Skin of body (tissue), 3 donors: ENCODE measurements at places on chromosomes 13 and 19. TPM values are rescaled to one million over a fixed set of nuclear protein-coding genes. Genes with fewer than 3 reads are reported as not detected.

- DNase-seq = no peak
These were observed 1.4 kb downstream of the ZNF699 start for GRCh38 chr19:9308091-9308770.

- DNase-seq = no peak
These were observed 718.5 kb downstream of the UQCRFS1 start for GRCh38 chr19:28494461-28494860.

DNA sequence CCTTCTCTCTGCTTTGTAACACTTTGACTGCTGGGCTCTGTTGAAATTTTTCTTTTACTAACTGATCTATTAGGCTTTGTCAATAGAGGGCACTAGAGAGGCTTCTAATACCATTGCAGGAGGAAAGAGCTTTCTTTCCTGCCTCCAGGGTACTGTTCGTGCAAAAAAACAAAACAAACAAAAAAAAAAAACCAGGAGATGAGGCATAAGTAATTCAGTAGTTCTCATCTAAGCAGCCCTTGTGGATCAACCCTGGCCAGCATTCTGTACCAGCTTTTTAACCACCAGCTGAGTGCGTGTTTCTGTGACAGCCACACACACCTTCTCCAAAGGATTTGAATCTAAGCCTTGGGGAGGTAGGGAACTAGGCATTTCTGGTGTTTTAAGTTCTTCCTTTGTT, 1707.6 kb upstream of the SLC10A2 start:
- DNase-seq = peak; percentile 17

DNA sequence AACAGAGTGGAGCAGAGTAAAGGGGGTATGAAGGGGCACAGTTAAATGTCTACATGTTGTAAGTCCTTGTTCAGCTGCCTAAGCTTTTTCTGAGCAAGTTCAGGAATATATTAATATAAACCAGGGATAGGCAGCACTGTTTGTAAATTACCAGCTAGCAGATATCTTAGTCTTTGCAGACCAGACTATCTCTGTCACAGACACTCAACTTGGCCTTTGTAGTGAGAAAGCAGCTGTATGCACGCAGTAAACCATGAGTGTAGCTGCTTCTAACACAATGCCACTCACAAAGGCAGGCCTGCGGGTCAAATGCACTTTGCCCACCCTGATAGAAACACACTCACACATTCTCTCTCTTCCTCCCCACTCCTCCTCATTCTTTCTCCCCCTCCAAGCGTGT, 1016.9 kb downstream of the UQCRFS1 start:
- no peak for DNase-seq

The FSD1 gene
- 0.59 TPM for total RNA-seq
